ENCODE measurements at places on chromosomes 1 and 21.
A peak's percentile ranks its signal among the peaks of the same experiment; 100 is the strongest.

DNA sequence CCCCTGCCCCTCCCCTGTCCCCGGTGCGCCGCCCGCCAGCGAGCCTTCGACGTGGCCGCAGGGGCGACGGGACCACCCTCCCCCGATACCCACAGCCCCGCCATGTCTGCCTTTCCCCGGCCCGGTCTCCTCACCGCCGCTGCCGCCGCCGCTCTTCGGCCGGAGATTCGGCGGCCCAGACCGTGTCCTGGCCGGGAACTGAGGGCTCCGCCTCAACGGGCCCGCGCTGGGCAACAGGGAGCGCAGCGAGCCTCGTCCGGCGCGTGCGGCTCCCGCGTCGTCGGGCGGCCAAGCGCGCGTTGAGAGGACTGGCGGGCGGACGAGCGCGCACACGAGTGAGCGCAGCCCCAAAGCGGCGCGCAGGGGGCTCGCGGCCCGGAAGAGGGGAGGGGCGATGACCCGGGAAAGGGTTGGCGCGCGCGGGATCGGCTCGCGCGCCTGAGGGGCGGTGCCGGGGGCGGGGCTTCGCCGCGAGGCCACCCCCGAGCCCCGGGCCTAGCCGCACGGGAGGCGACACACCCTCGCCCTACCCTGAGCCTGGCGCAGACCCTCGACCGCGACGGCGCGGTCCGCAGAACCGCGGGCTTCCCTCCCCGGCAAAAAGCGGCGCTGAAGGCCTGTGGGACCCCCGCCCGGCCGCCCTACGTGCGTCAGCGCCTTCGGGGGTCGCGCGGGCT lies at the start of gene BTG3:
BTG3 (minus strand) TSS at position 337 of the 677 bp plus-strand sequence. CDS start 3,757 bp downstream, outside the sequence.
- peak; percentile 91 for DNase-seq

DNA sequence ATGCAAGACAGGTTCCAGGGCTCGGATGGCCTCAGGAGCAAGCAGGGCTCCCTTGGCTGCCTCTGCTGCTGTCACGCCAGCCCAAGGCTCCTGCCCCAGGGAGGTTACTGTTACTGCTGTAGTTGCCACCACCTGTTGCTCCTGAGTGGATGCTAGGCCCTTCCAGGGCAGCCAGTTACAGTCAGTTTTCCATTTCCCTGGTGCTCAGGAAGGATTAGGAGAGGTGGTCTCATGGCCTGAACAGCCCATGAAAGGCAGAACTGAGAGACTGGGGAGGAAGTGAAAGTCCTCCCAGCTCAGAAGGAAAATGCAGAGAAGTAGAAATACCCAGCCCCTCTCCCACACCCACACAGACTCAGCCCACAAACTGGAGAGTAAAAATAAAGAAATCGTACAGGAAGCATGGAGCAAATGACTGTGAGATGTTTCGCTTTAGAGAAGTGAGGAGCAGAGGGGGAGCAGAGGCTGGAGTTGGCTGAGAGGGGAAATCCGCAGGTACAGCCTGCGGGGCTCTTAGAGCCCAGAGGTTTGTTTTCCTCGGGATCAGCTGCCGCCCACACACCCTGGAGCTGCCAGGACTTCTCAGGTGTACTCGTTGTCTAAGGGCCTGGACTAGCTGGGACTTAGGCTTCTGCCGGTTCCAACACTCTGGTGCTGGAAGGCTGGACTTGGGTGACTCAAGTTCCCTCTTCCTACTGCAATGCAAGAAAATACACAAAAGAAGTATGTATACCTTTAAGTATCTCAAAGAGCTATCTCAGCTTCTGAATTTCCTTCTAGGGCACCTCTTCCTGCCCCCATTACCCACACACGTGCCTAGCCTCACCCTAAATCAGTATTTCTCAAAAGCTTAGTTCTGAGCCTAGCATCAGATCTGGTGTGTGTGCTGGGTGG lies 2.3 kb downstream of the IL6R start:
- no peak for DNase-seq

GRCh38 chr21:35460441-35460840 lies 411.3 kb upstream of the RUNX1 start:
- DNase-seq: no peak

GRCh38 chr1:181081395-181081794 lies 7.1 kb upstream of the IER5 start:
- no peak for DNase-seq

GRCh38 chr21:40846587-40847411 lies at the start of gene DSCAM:
Gene DSCAM (minus strand): TSS chr21:40847158. CDS start chr21:40846661, 497 bp downstream.
- DNase-seq: peak; percentile 46

DNA sequence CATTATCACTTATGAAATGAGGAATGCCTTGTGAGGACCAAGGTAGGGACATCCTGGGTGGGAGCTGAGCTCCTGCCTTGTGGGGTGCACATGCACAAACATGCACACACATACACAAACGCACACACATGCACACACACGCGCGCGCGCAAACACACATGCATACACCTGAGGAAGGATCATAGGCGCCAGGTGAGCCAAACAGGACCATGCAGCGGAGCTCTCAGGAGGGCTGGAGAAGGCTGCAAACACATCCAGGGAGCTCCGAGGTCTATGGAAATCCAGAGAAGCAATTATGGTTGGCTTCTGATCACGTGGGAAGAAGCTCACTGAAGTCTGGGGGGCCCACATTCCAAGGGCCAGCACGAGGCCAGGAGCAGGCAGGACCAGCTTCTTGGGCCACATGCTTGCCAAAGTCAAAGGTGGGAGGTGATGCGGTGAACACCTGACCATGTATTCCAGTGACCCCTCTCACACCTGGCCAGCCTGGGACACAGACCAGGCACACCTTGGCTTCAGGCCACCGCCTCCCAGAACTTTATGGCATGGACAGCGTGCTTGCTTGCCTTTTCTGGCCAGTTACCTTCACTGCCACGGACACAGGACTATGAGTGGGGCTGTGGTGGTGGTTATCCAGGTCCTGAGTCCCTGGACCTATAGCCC lies 13.6 kb downstream of the GPR137B start:
- DNase-seq: no peak

- peak; percentile 78 for DNase-seq
These were observed 11.7 kb upstream of the BNIPL start for GRCh38 chr1:151024540-151025146.

DNA sequence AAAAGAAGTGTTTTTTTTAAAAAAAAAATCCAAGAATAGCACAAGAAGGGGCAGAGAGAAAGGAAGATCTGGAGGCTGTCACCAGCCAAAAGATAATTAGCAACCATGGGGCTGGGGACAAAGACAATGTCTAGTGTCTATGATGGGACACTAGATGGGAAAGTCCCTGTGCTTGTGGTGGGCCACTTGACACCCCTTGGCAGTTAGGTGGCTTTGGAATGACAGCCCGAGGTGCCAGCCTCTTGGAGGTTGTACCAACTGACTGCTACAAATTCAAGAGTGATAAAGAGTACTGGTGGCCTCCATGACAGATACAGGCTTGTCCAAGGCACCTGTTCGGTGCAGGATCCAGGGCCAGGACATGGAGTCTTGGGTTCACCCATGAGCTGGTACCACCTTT lies 21.6 kb downstream of the ATP2B4 start:
- DNase-seq: no peak

GRCh38 chr1:87150143-87150542 lies 178.5 kb upstream of the LMO4 start:
- DNase-seq: peak; percentile 21

DNA sequence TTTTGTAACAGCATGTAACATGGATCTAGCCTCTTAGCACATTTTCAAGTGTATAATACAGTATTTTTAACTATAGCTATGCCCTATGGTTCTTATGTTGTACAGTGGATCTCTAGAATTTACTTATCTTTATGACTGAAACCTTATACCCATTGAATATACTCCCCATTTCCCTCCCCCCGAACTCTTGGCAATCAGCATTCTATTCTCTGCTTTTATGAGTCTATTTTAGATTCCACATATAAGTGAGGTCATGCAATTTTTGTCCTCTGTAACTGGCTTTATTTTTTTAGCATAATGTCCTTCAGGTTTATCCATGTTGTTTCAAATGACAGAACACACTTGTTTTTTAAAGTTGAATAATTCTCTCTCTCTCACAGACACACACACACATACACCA lies 3.1 kb upstream of the GBP6 start:
- no peak for DNase-seq

DNA sequence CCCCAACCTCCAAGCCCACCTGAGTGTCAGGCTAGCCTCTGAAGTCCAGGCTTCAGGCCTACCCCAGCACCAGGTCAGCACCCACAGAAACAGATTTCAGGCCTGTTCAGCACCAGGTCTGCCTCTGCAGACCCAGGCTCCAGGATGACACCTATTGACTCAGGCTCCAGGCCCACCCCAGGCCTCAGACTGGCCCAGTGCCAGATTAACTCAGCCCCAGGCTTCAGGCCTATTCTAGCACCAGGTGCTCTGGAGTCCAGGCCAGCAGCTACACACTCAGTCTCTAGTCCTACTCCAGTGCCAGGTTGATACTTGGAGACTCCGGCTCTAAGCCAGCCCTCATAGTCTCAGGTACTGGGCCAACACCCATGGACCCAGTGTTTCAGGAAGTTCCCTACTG lies 541.7 kb upstream of the PBX1 start:
- no peak for DNase-seq

- no peak for DNase-seq
These were observed 20.2 kb upstream of the ZBTB21 start for GRCh38 chr21:42030311-42030710.

DNA sequence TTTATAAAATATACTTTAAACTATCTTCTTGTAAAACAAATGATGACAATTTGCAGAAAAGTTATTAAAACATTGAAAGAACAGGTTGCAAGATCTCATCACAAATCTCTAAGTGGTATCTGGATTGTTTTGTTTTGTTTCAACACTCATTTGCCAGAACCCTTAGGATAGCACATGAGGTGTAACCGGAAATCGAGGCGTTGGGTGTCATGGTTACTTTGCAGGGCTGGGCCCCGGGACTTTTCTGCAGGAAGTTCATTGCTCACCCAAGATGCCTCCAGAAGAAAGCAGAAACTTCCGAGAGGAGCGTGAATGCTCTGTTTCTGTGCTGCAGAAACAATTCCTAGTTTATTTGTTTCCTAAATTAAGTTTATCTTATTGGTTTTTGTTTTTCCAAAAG lies 2.5 kb downstream of the DISC1 start:
- DNase-seq: no peak

GRCh38 chr21:35699361-35699760 lies 361.0 kb downstream of the SETD4 start:
- DNase-seq: no peak

DNA sequence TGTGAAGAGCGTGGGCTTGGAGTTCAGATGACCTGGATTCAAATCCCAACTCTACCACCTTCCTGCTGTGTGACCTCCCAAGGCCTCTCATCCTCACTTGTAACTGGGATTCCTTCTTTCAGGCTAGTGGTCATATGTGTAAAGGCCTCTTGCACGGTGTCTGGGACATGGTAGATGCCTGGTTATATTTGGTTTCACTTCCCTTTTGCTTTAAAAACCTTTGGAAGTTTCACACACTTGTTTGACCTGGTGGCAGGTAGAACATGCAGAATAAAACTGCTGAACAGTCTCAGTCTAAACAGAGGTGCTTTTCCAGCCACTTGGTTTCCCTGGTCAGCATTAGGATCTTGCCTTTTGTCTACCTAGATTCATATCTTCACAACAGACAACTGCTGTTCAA lies 37.0 kb upstream of the RCAN3 start:
- no peak for DNase-seq

GRCh38 chr21:43331962-43332828 lies 94.7 kb downstream of the SIK1 start:
- peak; percentile 45 for DNase-seq

DNA sequence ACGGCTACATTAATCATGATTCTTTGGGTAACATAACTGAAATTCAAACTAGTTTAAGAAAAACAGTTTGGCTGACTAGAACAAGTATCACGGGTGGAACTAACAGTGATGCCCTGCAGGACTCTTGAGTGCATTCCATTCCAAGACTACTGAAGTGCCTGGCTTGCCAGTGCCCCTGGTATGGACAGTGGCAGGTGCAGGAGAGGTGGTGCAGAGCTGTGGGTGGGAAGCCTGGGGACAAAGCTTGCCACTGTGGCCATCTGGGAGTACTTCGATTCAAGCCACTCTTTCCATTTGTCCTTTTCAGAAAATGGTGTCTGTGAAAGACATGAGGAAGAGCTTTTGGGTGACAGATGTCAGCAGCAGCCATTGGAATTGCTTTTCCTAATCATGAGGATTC lies 166.5 kb downstream of the RRAGC start:
- DNase-seq: no peak

GRCh38 chr1:35659589-35659988 lies 18.3 kb upstream of the PSMB2 start:
- no peak for DNase-seq

DNA sequence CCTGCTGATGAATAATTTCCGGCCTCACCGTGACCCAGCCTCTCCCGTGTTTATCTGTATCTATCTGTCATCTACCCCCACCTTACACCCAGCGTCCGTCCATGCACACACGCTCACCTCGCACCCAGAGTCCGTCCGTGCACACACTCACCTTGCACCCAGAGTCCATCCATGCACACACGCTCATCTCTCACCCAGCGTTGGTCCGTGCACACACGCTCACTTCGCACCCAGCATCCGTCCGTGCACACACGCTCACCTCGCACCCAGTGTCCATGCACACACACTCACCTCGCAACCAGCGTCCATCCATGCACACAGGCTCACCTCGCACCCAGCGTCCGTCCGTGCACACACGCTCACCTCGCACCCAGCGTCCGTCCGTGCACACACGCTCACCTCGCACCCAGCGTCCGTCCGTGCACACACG lies 25.0 kb upstream of the COL18A1 start:
- no peak for DNase-seq

DNA sequence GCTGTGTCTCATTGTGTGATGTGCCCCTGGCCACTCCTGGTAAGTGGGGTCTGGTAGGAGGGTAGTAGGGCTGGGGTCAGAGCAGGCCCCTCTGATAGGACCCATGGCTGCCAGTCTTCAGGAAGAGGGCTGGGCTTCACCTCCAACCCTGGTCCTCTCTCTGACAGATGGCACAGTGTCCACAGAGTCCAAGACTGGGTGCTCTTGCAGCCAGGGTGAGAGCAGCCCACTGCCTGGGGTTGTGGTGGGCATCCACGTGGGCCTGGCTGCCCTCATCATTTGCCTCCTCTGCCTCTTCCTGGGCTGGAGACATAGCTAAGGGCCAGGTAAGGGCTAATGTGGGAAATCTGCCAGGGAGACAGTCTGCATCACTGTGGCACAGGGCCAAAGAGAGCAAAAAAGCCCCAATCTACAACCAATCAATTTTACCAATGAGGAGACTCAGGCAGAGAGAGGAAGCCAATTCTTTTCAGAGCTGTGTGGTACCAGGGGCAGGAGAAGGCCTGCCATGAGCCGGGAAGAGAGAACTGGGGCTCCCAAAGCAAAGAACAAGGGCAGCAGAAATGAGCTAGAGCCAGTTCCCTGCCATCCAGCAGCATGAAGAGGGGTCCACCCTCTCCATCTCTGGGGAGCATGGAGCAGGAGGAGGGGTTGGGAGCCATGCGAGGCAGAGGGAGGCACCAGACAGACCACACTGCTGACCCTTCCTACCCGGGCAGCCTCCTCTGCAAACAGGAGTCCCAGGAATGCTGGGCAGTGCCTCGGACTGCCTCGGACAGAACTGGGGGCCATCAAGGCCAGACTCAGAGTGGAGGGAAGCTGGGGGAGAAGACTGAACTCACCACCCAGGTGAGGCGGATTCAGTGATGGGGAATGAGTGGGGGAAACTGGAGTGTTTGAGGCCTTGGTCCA lies 26.8 kb downstream of the SLC27A3 start:
- no peak for DNase-seq

- DNase-seq: no peak
These were observed 31.4 kb downstream of the LACTBL1 start for GRCh38 chr1:22941257-22941656.

- peak; percentile 94 for DNase-seq
These were observed 8.8 kb upstream of the FAM20B start for GRCh38 chr1:179016706-179017382.

GRCh38 chr1:20729990-20730689 lies 2.4 kb downstream of the SH2D5 start:
- DNase-seq: no peak
